Fibroblast of upper back skin (primary cell): ENCODE measurements at places on chromosomes 7 and 10.

DNA sequence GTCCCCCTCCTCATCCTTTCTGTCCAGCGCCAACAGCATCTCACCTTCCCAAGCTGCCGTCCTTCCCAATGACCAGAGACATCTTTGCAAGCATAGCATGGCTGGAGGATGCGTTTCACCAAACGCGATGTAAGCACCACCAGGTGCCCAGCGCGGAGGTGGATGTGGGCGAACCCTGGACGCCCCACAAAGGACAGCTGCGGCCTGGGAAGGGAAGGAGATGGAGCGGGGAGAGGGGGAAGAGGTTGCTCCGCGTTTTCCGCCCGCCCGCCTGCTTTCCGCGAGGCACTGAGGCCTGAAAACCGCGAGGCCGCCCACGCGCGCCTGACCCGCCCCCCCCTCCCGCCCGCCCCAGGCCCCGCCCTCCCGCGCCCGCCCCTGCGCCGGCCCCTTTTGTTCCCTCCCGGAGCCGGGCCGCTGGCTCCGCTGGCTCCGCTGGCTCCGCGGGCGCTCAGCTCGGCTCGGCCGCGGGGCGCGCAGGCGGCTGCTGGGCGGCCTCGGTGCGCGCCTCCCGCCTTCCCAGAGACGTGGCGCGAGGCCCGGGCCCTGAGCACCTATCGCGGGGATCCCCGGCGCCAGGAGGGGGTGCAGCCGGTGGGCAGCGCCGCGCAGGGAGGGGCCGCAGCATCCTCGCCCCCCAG, at the start of gene CLIP2:
Gene CLIP2 (plus strand): TSS at position 390 of the 641 bp plus-strand sequence. CDS start 28,140 bp downstream, outside the sequence.
- peak; percentile 76 for DNase-seq

GRCh38 chr7:32616625-32617024, 121.3 kb downstream of the AVL9 start:
- peak; percentile 60 for DNase-seq

DNA sequence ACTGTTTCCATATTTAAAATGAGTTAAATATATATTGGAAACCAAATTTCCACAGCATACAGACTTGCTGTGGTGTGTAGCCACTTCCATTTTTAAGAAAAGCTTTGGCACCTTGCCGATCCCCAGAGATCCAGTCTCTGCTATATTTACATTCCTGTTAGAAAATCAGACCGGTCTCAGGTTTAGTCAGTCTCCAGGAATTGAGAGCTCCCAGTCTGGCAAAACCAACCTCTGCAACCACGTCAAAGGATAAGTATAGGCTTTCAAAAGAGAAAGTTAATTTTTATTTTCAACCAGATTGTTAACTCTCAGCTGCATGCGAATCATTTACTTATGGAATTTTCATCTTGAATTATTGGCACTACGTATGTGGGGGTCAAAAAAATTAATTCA, 28.2 kb downstream of the PUS7 start:
- peak; percentile 96 for DNase-seq

DNA sequence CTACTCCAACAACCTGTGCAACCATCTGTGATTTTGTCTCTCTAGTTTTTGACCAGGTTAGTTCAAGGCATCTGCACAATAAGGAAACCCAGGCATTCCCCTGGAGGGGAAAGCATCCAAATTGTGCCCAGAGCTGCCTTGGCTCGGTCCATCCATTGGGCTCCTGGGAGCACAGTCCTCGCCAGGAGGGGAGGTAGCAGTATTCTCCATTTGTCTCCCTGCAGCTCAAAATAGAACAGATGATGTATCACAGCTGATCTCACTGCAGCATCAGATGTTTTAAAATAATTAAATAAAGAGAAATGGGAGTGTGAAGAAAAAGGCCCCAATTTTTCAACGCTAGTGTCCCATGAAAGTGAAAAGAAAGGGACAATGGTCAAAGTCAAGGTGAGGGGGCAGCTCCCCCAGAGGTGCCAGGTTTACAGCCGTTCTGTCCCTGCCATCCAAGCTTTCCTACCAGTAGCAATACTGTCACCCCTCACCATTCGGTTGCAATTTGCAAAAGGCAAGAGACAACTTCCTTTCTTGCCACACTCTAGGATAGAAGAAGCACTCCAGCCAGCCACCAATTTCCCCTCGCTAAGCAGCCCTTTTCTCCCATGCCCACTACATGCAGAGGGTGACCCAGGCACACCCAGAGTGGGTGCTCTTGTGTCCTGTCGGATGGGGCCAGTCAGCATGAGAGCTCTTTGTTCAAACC, 43.7 kb downstream of the KCNMA1 start:
- DNase-seq = no peak

- DNase-seq = peak; percentile 74
These were observed 171.1 kb upstream of the PHF14 start for GRCh38 chr7:10802526-10802925.

- no peak for DNase-seq
These were observed 14.1 kb upstream of the SFMBT2 start for GRCh38 chr10:7424919-7425318.
